ENCODE measurements at places on chromosomes 2 and 18.

GRCh38 chr2:73930386-73930785 is 3.7 kb downstream of the DGUOK start:
- no peak for DNase-seq

- DNase-seq = no peak
Measured at GRCh38 chr2:36682562-36682961, 13.9 kb upstream of the VIT start.

GRCh38 chr2:216858312-216858711 is 1.6 kb downstream of the TNP1 start:
- no peak for DNase-seq

- no peak for DNase-seq
Measured at GRCh38 chr18:76691800-76692199, 130.6 kb upstream of the ZNF236 start.

DNA sequence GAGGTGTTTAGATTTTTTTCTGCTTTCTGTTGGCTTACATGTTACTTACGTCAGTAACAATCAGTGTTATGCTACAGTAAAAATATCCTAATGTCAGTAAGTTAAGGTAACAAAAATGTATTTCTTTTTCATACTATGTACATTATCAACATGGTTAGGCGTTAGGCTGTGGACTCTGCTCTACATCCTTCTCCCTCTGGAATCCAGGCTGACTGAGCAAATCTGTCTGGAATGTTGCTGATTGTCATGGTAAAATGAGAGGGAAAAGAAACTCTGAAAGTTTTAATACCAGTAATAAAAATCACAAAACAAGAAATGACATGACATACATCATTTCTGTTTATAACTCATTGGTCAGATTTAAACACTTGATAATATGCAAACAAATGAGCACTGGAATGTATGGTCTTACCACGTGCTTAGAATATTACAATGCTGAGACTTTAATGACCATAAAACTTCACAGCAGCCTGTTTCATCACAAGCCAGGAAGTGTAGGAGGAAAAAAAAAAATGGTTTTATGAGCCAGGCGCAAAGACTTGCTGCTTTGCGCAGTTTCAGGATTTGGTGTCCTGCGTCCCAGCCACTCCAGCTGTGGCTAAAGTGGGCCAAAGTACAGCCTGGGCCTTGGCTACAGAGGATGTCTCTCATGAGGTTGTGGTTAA is 252.4 kb downstream of the FSIP2 start:
- DNase-seq = no peak

- no peak for DNase-seq
Measured at GRCh38 chr2:55490554-55490953, 29.0 kb upstream of the CFAP36 start.

- no peak for DNase-seq
Measured at GRCh38 chr2:14257801-14258507, 374.6 kb upstream of the LRATD1 start.

- no peak for DNase-seq
Measured at GRCh38 chr2:172376505-172377125, 50.8 kb upstream of the ITGA6 start.

- DNase-seq = no peak
Measured at GRCh38 chr2:44242904-44243303, 32.4 kb upstream of the SLC3A1 start.

GRCh38 chr2:102442967-102443828 is 20.2 kb downstream of the IL18RAP start:
- no peak for DNase-seq

- no peak for DNase-seq
Measured at GRCh38 chr2:177598326-177599138, 206.0 kb downstream of the AGPS start.

- no peak for DNase-seq
Measured at GRCh38 chr2:33275689-33276444, 200.6 kb upstream of the RASGRP3 start.

DNA sequence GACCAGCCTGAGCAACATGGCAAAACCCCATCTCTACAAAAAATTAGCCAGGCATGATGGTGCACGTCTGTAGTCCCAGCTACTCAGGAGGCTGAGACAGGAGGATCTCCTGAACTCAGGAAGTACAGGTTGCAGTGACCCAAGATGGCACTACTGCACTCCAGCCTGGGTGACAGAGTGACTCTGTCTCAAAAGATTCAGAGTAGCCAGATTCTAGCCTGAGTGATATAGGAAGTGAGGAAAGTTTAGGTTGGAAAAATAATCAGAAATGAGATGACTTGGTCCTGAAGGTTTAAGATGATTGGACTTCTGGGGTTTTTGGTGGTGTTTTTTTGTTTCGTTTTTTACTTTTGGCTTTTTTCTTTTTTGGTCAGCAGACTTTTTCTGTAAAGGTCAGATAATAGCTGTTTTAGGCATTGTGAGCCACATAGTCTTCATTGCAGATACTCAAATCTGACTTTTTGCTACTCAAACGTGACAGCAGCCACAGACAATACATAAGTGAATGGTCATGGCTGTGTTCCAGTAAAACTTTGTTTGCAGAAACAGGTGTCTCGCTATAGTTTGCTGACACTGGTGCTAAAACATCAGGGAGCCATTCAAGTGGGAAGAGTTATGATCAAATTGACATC is 104.1 kb upstream of the UBXN4 start:
- no peak for DNase-seq

DNA sequence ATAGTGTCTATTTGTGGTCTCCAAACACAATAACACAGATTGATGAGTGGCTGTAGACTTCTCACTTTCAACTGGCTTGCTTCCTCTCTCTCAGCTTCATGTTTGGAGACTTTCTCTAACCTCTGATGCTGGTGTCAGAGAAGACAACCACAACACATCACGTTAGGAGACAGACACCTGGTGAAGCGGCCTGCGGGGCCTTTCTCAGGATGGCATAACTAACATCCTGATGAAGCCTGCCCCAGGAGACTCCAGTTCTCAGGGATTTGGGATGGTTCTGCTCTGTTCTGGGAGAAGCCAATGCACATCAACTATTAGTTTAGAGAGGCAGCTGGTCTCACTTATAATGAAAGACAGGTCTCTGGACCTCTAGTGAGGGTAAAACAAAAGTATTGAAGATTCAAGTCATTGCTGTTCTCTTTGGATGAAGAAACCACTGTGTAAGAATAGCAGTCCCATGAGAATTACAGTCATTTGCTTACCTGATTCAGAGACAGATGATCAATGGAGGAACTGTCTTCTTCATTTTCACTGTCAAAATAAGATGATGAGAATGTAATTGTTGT is 2.0 kb downstream of the IL1A start:
- DNase-seq = no peak

GRCh38 chr2:197369228-197369932 is 58.8 kb upstream of the ANKRD44 start:
- DNase-seq = no peak

DNA sequence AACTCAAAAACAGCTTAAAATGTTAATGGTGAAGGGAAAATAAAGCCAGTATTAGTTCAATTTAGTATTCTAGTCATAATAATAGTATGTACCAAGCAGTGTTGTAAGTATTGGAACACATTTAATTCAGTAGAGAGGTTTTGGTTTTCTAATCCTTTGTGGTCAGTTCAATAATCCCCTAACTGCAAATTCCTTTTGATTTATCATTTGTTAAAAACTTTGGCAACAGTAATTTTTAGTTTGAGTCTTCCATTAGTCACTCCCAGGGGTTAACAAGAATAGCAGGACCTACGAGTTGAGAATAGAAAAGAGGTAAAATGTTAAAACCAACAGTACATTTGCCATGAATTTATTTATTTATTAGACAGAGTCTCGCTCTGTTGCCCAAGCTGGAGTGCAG is 10.7 kb downstream of the MRPL44 start:
- DNase-seq = no peak

- no peak for DNase-seq
Measured at GRCh38 chr18:25734336-25734735, 356.1 kb downstream of the SS18 start.

DNA sequence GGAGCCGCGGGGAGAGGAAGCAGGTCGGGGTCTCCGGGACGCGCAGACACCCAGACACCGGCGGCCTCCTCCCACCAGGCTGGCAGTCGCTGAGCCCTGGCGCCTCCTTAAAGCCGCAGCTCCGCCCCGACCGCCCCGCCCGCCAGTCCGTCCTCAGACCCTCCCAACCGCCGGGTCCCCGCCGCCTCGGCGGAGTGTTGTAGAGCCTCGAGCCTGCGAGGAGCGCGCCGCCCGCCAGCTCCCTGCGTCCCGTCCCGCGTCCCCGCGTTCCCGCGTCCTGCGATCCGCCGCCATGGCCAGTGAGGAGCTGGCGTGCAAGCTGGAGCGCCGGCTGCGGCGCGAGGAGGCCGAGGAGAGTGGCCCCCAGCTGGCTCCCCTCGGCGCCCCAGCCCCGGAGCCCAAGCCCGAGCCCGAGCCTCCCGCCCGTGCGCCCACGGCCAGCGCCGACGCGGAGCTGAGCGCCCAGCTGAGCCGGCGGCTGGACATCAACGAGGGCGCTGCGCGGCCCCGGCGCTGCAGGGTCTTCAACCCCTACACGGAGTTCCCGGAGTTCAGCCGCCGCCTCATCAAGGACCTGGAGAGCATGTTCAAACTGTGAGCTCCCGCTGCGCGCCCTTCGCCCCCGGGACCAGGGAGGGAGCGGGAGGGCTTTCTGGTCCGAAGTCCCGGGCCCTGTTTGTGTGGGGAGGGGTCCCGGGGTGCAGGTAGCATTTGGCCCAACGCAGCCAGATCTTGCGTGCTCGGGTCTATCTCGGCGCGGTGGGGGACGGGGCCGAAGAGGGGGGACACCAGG is at the start of gene EFHD1:
Gene EFHD1, plus strand, starts transcription at position 192 of the 793 bp plus-strand sequence. Its CDS starts 101 bp downstream, at position 293.
- peak; percentile 80 for DNase-seq

- no peak for DNase-seq
Measured at GRCh38 chr2:226176283-226176984, 623.2 kb downstream of the IRS1 start.

GRCh38 chr2:54076586-54076985 is 38.8 kb upstream of the ACYP2 start:
- no peak for DNase-seq

DNA sequence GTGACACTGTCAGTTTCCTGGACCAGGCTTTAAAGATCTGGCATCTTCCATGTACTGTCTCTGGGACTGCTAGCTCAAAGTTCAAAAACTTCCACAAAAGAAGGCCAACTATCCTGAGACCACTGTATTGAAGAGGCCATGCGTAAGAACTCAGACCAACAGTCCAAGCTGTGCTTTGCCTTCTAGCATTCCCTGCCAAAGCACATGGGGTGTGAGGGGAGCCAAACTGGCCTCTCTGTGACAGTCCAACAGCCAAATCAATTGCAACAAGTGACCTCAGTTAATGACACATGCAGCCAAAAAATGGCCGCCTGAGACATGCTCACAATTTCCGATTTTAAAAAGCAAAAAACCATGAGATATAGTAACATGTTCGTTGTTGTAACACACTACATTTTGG is 160.3 kb upstream of the CDH19 start:
- DNase-seq = no peak

GRCh38 chr2:36834731-36835524 is 131.4 kb downstream of the STRN start:
- no peak for DNase-seq

GRCh38 chr2:206442474-206442832 is 879 bp upstream of the ADAM23 start:
- DNase-seq = no peak

- no peak for DNase-seq
Measured at GRCh38 chr2:135600915-135601314, 69.6 kb downstream of the R3HDM1 start.

DNA sequence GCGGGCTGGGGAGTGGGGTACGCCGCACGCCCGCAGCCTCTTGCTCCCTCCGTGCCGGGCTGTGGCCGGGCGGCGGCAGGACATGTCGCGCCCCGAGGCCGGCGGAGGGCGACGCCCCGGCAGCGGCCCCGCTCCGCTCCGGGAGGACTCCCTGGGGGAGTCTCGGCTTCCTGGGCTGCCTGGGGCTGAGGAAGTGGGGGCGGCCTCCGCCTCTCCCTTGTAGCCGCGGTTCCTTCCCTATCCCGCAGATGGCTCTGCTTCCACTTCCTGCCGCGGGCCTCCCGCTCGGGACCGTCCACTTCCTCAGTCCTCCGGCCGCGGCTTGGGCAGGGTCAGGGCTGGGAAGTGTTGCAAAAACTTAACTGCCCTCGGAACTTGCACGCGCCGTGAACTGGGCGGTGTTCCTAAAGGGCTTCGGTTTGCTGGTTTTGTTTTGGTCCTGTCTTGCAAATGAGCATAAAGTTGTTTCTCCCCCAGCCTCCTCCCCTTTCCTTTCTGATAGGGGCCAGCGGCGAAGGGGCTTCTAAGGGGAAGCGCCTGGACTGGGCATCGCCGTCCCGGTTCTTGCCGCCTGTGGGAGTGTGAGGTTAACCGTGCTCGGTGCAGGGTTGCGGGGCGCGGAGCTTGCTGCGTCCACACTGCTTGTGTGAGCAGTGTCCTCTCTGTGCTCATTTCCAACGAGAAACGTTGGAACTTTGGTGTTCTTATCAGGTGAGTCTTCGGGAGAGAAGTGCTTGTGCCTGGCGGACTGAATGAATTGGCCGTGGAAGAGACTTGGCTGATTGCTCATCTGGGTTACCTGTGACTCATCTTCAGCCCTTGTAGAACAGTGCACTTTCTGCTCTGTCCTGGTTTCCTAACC is 600 bp downstream of the RALB start:
- peak; percentile 62 for DNase-seq

DNA sequence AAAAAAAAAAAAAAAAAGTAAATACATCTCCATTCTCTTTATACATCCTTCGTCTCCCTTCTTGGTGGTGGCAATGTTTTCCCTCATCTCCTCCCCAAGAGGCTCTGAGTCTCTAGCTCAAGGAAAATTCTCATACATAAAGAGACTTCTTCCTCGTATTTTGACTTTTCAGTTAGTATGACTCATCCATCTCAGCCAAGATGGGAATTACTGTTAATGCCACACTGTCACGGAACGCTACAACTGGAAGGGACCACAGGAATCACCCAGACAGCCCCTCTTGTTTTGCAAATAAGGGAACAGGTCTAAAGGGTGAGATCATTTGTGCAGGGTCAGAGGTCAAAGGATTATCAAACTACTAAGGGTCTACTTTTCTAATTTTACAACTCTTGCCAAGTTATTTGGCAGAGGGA is 19.5 kb downstream of the NFE2L2 start:
- DNase-seq = no peak

GRCh38 chr2:62479917-62480316 is 26.1 kb downstream of the TMEM17 start:
- no peak for DNase-seq

DNA sequence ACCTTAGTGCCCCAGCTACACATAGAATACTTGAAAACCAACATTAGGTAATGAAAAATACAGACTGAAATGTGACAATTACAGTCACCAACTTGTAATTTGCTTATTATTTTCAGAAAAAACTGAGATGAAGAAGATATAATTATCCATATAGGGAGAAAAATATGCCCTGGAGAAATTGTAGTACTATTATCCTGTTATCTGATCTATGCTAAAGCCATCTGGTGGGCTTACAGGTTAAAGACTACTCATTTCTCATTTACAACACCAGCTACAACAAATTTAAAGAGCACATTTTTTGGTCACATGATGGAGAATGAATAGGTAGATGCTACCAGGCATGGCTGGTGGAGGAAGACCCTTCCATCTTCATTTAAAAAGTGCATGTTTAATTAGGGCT is 79.6 kb upstream of the NYAP2 start:
- DNase-seq = no peak

DNA sequence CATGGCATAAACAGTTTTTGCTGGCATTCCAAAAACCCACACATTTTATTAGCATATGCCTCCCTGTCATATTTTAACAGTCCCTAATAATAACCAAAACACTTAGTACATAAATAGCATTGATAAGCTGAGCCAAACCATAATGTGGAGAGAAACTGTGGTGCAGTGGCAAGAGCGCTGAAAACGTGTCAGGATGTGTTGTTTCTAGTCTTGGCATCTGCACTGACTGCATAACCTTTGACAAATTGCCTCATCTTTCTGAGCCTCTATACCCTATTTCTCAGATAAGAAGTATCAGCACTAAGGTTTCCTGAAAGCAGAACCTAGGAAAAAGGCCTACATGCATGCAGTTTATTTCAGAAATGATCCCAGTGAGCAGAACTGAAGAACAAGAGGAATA is 41.4 kb downstream of the RAD51AP2 start:
- no peak for DNase-seq

Measured in neuronal stem cell (in vitro differentiated cells).